ENCODE measurements at places on chromosomes 7 and 10.

DNA sequence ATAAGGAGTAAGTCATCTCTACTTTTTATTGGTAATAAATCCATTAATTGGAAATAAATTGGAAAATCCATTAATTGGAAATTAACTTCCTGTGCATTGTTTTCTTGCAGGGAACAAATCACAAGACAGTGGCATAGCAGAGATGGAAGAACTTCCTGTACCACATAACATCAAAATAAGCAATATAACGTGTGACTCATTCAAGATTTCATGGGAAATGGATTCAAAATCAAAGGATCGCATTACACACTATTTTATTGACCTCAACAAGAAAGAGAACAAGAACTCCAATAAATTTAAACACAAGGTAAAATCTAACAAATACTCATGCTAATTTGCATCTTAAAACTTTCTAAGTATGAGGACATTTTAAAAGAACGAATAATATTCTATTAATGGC, 57.8 kb downstream of the PHYHIPL start:
- no peak for DNase-seq

DNA sequence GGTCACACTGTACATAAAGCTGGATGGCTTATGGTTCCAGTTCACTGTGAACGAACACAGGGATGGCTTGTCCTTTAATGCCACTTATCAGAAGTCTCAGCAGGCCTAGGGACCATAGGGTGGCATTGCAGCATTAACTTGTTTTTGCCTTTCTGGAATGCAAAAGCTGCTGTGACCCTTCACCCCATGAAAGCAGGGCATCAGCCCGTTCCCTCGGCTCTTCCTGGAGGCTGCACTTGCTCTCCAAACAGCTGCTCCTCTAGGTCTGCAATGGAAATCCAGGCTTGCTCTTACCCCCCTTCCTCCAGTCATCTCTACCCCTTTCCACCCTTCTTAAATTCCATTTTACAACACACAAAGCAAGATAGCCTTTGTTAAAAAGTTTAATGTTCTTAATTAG, 17.9 kb upstream of the NEUROD6 start:
- DNase-seq: no peak

GRCh38 chr7:93147363-93147762, 822 bp downstream of the SAMD9L start:
- peak; percentile 55 for DNase-seq

GRCh38 chr7:129136887-129137642, 7.4 kb upstream of the TSPAN33 start:
- peak; percentile 30 for DNase-seq

GRCh38 chr10:70602665-70603448, at the start of gene PRF1:
Gene PRF1 (minus strand): TSS chr10:70602741. CDS start chr10:70600902, 1,839 bp downstream.
- DNase-seq: peak; percentile 86

DNA sequence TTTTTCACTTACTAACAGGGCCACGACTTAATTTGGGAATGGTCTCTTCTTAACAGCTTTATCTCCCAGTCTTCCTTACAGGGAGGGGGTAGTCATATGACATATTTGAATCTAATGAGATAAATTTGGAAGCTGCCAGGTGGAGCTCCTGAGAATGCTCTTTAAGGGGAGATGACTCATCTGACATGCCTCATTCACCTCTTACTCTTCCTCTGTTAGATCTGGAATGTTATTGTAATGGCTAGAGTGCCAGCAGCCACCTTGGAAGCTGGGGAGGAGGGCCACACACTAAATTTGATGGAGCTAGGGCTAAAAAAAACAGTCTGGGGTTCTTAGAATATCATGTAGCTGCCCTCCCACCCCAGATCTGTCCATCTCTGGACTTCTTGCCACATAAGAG, 22.7 kb downstream of the HECW1 start:
- no peak for DNase-seq

DNA sequence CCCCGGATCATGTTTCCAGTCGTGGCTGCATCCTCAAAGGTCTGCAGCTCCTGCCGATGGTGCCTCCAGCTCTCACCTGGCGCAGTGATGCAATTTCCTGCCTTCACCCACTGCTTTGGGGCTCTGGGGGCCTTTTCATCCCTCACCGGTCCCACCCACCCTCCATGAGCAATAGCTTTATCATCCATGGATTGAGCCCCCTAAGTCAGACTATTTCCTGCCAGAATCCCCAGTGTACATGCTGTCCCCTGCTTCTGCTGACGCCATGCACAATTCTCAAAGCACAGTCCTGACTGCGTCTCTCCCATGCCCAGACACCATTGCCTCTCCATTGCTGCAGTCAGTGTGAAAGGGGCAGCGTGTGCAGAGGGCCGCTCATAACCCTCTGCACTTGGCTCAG, 49.7 kb downstream of the FAM241B start:
- DNase-seq: no peak

DNA sequence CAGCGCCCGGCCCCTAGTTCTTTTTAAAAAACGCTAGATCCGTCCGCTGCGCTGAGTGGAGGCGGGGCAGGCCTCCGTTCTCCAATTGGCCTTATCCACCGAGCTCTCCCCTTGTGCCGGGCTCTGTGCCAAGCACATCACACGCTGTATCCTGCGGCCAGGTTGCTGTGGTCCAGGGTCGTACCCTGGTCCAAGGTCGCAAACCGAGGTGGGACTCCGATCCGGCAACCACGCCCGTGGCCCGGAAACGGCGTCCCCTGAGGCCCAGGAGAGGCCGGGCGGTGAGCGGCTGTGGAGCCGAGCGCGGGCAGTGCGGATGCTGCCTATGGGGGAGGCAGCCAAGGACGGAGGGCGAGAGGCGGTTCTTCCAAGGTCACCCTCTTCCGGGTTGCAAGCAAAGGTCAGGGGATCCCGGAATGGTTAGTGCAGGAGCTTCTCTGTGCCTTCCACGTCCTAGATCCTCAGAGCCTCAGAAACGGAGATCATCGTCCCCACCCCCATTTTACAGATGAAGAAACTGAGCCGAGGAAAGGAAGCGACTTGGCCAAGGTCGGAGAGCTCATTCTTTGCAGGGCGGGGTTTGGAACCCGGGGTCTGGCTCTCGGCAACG, 72.4 kb upstream of the LRRC4 start:
- peak; percentile 9 for DNase-seq

- no peak for DNase-seq
These were observed 23.7 kb upstream of the DUSP5 start for GRCh38 chr10:110474017-110474416.

DNA sequence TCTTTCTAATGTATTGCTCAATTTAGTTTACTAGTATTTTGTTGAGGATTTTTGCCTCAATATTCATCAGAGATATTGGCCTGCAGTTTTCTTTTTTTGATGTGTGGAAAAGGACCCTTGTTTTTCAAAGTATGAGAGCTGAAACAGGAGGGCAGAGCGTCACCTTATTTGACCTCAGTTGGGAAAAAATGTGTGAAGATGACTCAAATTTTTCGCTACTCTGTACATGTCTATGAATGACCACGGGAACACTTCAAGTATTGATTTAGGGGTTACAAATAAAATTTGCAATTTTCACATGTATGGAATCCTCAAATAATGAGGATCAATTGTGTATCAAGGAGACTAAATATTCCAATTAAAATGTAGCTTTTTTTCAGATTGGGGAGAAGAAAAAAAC, 103.1 kb downstream of the ZFAND4 start:
- no peak for DNase-seq

DNA sequence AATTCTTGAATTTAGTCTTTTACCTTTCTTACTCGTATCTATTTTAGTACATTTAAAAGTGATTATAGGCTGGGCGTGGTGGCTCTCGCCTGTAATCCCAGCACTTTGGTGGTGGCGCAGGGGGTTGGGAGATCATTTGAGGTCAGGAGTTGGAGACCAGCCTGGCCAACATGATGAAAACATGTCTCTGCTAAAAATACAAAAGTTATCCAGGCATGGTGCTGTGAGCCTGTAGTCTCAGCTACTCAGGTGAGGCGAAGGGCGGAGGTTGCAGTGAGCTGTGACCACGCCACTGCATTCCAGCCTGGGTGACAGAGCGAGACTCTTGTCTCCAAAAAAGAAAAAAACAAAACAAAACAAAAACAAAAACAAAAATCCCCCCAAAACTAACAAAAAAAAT, 12.2 kb downstream of the PRKCQ start:
- DNase-seq: no peak

- DNase-seq: peak; percentile 12
These were observed 71.4 kb downstream of the NEURL1 start for GRCh38 chr10:103564776-103565520.

Measured in CD4-positive, alpha-beta T cell treated with Interleukin-21 for 1 hour (primary cell).